Esophagus (tissue), 2 donors: ENCODE measurements at places on chromosomes 13 and 19. TPM values are rescaled to one million over a fixed set of nuclear protein-coding genes. Genes with fewer than 3 reads are reported as not detected.

Gene LRRC25
- 0.66 TPM for polyA plus RNA-seq

Gene ZNF66
- 1.2 TPM for polyA plus RNA-seq

Gene ZNF793
- 1.7 TPM for polyA plus RNA-seq

Gene SMIM24
- polyA plus RNA-seq: 0.02 TPM

Gene CEACAM4
- polyA plus RNA-seq: 0.58 TPM

Gene DNAAF3
- polyA plus RNA-seq: 0.44 TPM

Gene TM9SF2
- 26.3 TPM for polyA plus RNA-seq

Gene FGF9
- 0.02 TPM for polyA plus RNA-seq

Gene NFILZ
- not detected for polyA plus RNA-seq

Gene ZNF541
- polyA plus RNA-seq: 0.06 TPM

Gene MCEMP1
- polyA plus RNA-seq: 0.09 TPM

Gene CGB1
- polyA plus RNA-seq: not detected

Gene SCN1B
- polyA plus RNA-seq: 0.73 TPM

Gene IRS2
- polyA plus RNA-seq: 2.6 TPM

Gene NPAS1
- 0.56 TPM for polyA plus RNA-seq

Gene REEP6
- 10.1 TPM for polyA plus RNA-seq

Gene ANGPTL8
- not detected for polyA plus RNA-seq

Gene RNF17
- polyA plus RNA-seq: not detected

Gene PLVAP
- polyA plus RNA-seq: 29.5 TPM

Gene ACP7
- polyA plus RNA-seq: 1.6 TPM

Gene REXO1
- 13.9 TPM for polyA plus RNA-seq

Gene NAPSA
- 0.28 TPM for polyA plus RNA-seq

Gene NKG7
- 3.2 TPM for polyA plus RNA-seq

Gene TGFBR3L
- not detected for polyA plus RNA-seq

Gene TEX26
- polyA plus RNA-seq: not detected

Gene LRP3
- 5.7 TPM for polyA plus RNA-seq
